Right lobe of liver (tissue), 6 donors: ENCODE measurements at places on chromosomes 16 and 17.

- DNase-seq: no peak
These were observed 255.5 kb downstream of the XYLT1 start for GRCh38 chr16:17215306-17215705.

GRCh38 chr16:79909571-79909970 is 309.0 kb upstream of the MAF start:
- DNase-seq: no peak

GRCh38 chr16:12917653-12918052 is 16.3 kb downstream of the SHISA9 start:
- no peak for DNase-seq

DNA sequence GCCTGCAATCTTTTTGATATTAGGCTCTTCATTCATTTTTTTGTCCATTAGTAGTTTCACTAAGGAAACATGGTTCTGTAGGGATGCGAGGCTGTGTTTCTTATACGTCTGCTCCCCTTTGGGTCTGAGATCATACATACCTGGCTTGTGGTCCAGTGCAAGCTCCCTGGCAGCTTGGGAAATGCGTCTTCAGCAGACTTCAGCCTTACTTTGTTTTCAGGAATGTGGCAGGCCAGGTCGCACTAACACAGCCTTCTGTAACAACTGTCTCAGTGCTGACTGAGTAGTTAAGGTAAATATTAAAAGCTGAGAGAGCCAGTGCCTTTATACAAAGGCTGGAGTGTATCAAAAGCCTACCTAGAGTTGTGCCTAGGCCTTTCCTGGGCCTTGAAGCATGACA is 970.5 kb upstream of the EEF2KMT start:
- no peak for DNase-seq

DNA sequence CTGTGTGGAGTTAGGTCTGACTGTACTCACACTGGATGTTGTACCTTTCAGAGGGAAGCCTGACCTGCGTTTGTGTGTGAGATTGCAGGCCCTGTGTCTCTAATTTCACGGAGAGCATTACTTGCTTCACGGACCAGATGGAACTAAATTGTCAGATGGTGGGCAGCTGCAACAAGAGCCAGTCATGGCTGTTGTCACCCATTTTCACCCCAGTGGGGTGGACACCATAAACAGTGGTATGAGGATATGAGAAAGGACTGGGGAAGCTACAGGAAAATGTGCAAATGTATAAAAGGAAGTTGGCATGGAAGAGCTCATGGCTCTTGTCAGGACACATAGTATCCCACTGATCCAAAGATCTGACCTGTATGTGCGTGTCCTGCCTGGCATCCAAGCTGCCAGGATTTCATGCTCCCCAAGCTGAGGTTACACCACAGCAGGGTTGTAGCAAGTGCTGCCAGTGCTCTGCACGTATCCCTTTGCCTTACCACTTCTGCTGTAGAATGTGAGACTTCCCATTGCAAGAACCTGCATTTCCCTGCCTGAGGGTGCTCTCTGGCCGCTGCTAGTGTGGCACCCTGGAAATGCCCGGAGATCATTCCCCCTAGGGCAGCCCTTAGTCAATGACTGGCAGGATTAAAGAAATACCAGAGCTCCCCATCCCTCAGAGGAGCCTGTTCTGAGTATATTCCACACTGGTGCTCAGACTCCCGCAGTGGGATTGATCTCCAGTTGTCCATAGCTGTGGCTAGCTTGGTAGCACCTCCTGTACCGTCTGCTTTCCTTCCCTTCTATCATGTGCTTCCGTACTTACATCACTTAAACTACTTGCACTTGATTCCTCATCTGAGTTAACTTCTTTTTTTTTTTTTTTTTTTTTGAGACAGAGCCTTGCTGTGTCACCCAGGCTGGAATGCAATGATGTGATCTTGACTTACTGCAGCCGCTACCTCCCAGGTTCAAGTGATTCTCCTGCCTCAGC is 70.4 kb upstream of the TANC2 start:
- DNase-seq: no peak

DNA sequence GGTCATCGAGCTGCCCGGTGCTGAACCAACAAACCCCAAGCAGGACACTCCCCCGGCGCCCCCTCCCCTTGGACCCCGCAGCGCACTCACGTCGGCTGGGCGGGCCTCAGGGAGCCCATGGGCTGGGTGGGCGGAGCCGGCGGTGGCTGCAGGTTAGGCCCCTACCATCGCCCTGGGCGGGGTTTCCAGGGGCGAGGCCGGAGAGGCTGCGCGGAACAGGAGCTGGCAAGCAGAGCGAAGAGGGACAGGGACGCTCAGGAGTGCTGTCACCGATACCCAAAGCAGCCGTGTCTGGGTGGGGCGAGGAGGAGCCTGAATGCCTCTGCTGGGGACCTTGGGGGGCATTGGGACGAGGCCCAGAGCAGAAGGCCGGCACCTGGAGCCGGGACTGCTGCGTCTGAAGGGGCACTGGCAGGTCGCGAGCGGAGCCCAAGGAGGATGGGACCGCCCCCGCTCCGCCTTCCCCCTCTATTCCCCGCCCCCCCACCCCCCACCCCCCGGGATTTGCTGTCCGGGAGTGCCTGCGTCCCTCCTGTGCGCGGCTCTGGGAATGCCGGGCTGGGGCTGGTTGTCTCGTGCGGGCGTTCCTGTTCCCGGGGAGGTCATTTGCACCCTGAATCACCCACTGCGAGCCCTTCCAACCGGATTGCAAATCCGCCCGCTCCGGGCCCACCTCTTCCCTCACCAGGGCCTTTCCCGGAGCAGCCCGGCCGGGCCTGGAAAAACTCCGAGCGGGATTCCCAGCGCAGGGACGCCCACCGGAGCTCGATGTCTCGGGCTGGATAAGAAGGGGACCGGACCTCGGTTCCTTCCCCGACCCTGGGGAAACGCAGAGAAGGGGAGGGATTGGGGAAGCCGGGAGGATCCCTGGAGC is 902 bp downstream of the ARHGAP27 start:
- peak; percentile 81 for DNase-seq
